AG10803 (cell line): ENCODE measurements at places on chromosomes 5 and 9.

DNA sequence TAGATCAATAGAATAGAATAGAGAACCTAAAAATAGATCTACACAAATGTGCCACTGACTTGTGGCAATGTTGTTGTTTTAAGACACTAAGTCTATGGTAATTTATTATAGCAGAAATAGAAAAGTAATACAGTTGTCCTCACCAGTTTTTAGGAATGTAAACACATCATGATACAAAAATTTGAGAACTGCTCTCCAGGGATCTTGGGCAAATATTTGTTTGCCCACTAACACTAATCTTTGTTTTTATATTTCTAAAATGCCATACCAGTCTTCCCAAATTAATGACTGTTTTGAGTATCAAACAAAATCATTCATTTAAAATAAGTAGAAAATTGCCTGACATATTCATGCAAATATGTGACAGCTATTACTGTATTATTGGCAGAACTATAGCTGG is 297.6 kb downstream of the BRINP1 start:
- DNase-seq, result peak; percentile 6

GRCh38 chr5:119578937-119579336 is 50.4 kb upstream of the FAM170A start:
- peak; percentile 6 for DNase-seq

- DNase-seq, result no peak
These were observed 13.9 kb downstream of the CDH10 start for GRCh38 chr5:24630918-24631317.

DNA sequence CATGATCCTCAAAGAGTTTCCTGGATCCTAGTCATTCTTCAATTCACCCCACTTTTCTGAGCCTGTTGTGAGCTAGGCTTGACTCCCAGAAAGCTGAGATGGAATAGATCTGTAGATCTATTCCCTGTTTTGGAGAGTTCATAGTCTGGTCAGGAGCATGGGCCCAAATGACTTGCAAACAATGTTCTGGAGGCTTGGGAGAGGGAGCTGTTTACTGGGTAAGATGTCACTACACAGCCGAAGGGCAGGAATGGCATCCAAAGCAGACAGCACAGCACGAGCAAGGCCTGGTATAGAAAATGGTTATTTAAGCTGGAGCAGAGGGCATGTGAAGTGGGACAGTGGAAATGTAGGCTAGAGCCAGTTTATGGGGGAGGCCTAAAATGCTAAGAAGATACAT is 152.5 kb upstream of the ALDH1B1 start:
- no peak for DNase-seq

GRCh38 chr5:121304838-121305237 is 546.8 kb upstream of the FTMT start:
- DNase-seq, result no peak

GRCh38 chr9:86790805-86791204 is 156.5 kb downstream of the GAS1 start:
- DNase-seq, result no peak

DNA sequence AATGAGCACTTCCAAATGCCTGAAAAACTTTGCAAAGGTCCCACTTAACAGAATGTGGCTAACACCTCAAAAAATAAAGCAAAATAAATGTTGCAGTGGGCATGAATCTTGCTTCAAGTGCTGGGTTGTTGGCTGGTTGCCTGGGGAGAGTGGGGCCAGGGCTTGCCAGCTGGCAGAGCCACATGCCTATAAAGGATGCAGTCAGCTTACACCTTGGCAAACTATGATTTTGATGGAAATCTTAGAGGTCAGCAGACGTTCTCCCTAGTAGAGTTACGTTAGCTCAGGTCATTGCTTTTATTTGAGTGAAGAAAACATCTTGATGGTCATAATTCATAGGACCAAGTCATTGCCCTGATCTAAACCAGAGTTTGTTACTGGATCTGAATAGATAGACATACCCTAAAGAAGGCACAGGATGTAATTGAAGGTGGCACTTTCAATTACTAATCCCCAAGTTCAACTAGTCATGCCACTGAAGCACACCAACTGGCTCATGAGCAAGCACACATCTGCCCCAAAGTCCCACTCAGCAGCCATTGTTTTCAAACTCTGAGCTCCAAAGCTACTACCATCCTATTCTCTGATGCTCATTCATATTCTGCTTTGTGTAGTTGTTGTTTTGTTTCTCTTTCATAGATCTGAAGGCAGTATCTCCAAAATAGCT is 51.2 kb upstream of the ZSWIM6 start:
- DNase-seq, result no peak

DNA sequence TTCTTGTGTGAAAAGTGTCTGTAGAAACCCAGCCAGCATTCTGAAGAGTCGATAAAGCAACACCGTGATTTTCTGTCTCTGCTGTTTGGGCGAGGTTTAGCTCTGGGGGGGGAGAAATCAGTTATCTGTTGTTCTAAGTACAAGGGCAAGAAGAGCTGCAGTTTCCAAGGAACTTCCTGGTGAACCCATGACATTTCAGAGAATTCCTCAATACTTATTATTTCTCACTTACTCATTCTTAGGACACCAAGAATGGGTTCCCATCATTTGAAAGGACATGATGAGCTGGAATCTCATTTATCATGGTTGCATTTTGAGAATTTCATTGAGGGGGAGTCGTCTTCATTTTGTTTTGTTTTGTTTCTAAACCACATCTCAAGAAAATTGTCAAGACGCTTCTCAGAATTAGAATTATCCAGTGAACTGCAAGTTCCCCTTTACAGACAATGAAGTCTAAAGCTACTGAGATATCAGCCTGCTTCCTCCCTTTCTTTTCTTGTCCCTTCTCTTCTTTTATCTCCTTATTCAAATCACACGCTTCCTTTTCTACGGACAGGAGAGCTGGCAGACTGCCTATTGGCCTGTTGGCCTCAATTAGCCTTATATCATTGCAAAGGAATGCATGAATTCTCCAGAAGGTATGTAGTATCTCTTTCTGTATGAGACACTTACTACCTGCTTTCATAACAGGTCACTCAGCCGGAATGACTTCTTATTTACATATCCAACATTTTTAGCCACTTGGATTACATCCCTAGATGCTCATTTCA is 53.7 kb downstream of the ZNF462 start:
- peak; percentile 84 for DNase-seq

GRCh38 chr9:34362614-34363214 is 14.0 kb downstream of the MYORG start:
- no peak for DNase-seq

GRCh38 chr5:6652025-6652424 is 18.8 kb downstream of the SRD5A1 start:
- no peak for DNase-seq

DNA sequence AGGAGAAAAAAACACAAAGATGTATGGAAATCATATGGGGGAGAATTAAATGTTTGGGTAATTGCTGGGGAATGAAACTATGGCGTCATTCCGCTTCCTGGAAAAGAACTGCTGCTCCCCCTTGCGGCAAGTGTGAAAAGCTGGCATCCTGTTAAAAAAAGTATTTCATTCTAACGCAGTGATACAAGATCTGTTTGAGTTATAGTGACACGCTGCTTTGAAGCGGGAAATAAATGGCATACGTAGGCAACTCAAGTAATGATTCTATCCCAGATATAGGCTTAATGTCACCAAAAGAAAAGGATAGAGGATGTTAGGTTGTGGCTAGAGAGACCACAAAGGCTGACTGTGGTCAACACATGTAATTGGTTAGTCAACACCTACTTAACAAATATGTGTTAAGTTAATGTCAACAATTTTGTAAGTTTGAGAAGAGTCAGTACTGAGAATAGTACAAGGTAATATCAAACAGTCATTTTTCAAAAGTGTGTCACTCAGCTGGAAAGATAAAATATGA is 70.2 kb upstream of the ALDH1A1 start:
- peak; percentile 73 for DNase-seq

DNA sequence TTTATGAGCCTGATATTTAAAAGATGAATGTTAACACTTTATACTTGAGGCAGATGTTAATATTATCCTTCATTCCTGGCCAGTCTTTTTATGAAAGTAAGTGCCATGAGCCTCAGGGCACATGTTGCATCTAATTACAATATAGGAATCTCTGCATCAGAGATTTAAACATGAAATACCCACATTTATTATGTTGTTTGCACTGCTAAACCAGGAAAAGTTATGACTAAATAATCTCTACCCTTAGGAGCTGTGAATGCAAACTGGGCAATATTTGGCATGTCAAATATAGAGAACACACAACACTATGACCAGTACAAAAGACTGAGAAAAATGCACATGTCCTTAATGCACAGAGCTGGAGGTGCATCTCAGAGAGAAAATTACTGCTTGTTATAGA is 526.1 kb upstream of the GRAMD2B start:
- DNase-seq, result no peak

DNA sequence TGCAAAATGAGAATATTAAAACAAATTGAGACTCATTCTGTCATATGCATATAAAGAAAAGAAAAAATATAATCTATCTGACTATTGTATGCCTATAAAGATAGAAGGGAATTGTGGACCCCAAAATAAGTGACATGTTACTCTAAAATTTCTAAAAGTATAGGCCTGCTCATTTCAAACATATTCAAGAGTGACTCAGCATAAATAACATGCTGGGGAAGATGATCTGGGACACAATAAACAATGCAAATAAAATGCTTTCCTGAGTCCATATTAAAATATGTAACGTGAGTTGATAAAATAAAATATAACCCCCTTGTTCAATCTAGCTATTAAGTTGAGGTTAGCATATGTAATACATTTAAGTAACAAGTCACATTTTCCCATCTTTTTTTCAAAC is 882.0 kb upstream of the EDIL3 start:
- no peak for DNase-seq

DNA sequence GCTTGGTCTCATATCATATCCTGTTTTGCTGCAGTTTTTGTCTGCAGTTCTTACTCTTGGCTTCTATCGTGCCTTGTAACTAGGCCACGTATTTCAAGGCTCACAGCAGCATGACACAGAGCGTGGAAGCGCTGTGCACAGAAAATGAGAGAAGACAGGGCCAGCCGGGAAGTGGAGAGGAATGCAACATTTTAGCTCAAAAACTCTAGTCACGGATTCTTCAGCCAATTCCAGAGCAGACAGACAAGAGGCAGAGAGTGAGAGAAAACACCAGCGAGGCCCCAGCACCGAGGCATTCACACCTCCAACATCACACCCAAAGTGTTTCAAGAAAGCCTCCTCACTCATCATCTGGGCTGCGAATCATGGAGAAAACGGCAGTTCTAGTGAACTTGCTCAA is 160.8 kb downstream of the DNAH5 start:
- DNase-seq, result peak; percentile 41

GRCh38 chr5:77981820-77982219 is 205.7 kb upstream of the TBCA start:
- DNase-seq, result no peak

- DNase-seq, result peak; percentile 67
These were observed 1.2 kb upstream of the ADAMTS6 start for GRCh38 chr5:65482736-65483545.

- DNase-seq, result no peak
These were observed 69.8 kb upstream of the CNTLN start for GRCh38 chr9:17065062-17065461.

GRCh38 chr5:97840643-97841042 is 657.6 kb upstream of the RIOK2 start:
- peak; percentile 4 for DNase-seq

DNA sequence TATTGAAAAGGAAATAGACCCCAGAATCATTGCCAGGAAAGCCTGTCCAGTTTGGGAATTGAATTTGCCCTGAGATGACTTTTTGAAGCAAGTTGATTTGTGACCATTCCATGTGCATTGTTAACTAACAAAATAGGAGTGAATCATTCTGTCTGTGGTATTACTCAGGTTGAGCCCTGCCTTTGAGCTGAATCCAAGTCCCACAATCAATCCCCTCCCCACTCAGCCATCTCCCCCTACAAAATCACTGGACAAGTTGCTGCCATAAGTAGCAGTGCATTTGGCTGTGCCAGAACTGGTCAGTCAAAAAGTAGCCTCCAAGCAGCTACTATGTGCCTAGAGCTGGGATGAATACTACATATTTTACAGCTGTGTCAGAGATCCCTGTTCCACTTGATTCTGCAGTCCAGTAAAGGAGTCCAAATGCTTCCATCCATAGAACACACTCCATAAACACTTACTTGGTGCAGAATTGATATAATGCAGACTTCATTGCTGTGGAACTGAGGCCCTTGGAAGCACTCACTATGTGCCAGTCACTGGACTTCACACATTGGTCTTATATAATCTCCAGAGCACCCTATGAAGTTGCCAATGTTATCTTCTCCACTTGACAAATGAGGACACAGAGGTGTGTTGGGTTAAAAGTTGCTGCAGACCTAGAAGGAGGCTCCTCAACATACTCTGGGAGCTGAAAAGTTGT is 96.1 kb downstream of the ZNF462 start:
- peak; percentile 34 for DNase-seq

DNA sequence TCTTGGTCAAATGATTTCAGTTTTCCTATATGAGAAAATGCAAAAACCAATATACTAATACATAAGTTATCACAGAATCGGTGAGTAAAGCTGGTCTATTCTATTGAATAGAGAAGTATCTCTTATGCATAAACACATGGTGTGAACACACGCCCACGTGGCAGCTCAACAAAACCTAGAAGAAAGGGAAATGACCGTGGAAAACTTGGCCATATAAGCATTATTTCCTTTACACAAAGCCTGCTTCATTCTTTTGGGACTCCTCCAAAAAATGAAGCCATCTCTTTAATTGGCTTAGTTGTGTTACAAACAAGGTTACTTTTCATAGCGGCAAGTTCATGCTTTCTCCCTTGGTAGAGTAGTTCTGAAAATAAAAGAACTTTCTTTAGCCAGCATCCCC is 183.2 kb downstream of the TMEM161B start:
- no peak for DNase-seq

- DNase-seq, result no peak
These were observed 33.0 kb upstream of the PWWP2A start for GRCh38 chr5:160152287-160152686.

GRCh38 chr5:149572576-149573231 is 8.6 kb upstream of the ARHGEF37 start:
- DNase-seq, result no peak

- no peak for DNase-seq
These were observed 153.4 kb upstream of the PPP1R26 start for GRCh38 chr9:135326141-135326540.

DNA sequence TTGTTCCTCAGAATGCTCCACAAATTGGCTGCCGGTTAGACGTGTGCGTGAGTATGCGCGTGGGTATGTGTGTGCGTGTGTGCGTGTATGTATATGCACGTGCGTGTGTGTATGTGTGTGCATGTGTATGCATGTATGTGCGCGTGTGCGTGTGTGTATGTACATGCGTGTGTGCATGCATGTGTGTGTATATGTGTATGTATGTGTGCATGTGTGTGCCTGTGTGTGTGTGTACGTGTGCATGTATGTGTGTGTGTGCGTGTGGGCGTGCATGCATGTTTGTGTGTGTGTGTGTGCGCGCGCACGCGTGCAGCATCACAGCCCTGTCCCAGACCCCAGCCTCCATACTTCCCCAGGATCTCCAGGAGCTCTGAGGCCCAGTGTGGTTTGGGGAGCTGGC is 183.1 kb upstream of the IER5L start:
- no peak for DNase-seq

GRCh38 chr5:45162974-45163373 is 354.2 kb downstream of the MRPS30 start:
- no peak for DNase-seq

GRCh38 chr9:19660019-19660418 is 128.8 kb downstream of the SLC24A2 start:
- DNase-seq, result no peak

GRCh38 chr5:40882291-40882690 is 27.0 kb upstream of the C7 start:
- DNase-seq, result no peak
